Heart left ventricle (tissue), 16 donors: ENCODE measurements at places on chromosomes 11 and 22. TPM values are rescaled to one million over a fixed set of nuclear protein-coding genes. Genes with fewer than 3 reads are reported as not detected.

GRCh38 chr11:2926611-2927051, 2.6 kb downstream of the PHLDA2 start:
- no peak for DNase-seq

- no peak for DNase-seq
Measured at GRCh38 chr22:39825661-39826102, 67.9 kb downstream of the ENTHD1 start.

GRCh38 chr11:111444040-111444439, 65.0 kb upstream of the POU2AF1 start:
- DNase-seq, result no peak

- DNase-seq, result no peak
Measured at GRCh38 chr11:116986521-116987105, 111.6 kb downstream of the SIK3 start.

- no peak for DNase-seq
Measured at GRCh38 chr11:117750357-117750756, 46.7 kb downstream of the DSCAML1 start.

GRCh38 chr22:38172832-38173640, 8.6 kb downstream of the PLA2G6 start:
- DNase-seq, result peak; percentile 92

DNA sequence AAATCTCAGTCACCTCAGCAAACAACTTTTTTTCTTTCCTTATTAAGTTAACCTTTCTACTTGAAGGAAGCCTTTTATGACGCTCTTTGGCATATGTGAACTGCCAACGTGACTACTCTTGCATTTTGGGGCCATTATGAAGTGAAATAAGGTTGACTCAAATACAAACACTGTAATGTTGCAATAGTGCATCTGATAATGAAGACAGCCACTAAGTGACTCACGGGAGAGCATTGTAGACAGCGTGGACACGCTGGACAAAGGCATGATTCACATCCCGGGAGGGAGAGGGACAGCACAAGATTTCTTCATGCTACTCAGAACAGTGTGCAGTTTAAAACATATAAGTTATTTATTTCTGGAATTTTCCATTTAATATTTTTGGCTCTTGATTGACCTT, 560.8 kb downstream of the ETS1 start:
- DNase-seq, result no peak

DNA sequence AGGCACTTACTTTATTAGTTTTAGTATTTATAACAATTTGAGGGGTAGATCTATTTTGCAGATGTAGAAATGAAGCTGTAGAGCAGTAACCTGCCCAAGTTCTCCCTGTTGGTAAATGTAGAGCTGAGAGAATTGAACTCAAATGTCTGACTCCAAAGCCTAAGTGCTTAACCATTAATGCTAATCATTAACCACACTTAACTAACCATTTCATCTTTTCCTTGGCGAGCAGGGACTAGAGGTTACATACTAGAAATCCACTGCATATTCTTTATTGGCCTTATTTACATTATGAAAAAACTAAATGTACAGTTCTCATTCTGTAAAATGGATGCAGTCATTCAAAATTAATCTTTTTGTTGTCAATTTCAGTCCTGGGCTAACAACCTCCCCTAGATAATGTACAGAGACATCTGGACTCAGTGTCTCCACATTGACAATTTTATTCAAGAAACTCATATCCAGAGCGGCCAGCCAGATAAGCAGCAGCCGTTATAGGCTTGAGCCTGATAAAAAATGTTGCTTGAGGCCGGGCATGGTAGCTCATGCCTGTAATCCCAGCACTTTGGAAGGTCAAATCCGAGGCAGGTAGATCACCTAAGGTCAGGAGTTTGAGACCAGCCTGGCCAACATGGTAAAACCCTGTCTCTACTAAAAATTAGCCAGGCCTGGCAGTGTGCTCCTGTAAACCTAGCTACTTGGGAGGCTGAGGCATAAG, 76.7 kb upstream of the PICALM start:
- DNase-seq, result no peak

DNA sequence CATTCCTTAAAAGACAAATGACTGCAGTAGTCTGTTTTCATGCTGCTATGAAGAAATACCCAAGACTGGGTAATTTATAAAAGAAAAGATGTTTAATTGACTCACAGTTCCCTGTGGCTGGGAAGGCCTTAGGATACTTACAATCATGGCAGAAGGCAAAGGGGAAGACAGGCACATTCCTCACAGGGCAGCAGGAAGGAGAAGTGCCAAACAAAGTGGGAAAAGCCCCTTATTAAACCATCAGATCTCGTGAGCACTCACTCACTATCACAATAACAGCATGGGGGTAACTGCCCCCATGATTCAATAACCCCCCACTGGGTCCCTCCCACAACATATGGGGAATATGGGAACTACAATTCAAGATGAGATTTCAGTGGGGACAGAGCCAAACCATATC, 16.4 kb upstream of the OR2AT4 start:
- no peak for DNase-seq

DNA sequence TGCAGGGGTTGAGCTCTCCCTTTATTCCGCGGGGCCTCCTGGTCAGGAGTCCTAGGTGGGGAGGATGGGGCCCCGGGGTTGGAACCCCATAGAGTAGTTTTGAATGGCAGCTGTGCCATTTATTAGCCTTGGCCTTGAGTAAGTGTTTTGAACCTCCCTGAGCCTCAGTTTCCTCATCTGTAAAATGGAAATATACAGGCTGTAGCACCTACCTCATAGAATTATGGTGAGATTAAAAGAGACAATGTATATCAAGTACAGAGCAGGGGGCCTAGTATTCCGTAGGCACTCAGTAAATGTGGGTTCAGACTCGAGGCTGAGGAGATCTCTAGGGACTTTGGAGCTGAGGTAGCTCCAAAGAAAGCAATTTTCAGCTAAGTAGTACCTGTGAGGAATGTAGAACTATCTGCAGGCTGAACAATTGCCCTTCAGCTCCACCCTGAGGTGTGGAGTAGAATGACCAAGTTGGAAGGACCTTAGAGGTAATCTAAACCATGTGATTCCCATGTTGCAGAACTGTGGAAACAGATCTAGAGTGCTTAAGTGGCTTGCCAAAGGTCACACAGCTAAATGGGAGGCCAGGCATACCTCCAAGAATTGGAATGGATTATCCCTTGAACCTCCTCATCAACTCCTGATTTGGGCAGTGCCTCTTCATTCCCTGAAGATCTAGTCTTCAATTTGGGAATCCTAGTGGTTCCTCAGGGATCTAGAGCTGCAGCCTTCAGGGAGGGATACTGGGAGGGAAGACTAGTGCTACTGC, 682 bp downstream of the PGAP2 start:
- no peak for DNase-seq

GRCh38 chr11:69008737-69009440, 4.2 kb downstream of the MRGPRF start:
- DNase-seq, result peak; percentile 49

- DNase-seq, result no peak
Measured at GRCh38 chr22:22156716-22157347, 87.8 kb upstream of the VPREB1 start.

- no peak for DNase-seq
Measured at GRCh38 chr11:17458268-17458667, 18.4 kb downstream of the ABCC8 start.

DNA sequence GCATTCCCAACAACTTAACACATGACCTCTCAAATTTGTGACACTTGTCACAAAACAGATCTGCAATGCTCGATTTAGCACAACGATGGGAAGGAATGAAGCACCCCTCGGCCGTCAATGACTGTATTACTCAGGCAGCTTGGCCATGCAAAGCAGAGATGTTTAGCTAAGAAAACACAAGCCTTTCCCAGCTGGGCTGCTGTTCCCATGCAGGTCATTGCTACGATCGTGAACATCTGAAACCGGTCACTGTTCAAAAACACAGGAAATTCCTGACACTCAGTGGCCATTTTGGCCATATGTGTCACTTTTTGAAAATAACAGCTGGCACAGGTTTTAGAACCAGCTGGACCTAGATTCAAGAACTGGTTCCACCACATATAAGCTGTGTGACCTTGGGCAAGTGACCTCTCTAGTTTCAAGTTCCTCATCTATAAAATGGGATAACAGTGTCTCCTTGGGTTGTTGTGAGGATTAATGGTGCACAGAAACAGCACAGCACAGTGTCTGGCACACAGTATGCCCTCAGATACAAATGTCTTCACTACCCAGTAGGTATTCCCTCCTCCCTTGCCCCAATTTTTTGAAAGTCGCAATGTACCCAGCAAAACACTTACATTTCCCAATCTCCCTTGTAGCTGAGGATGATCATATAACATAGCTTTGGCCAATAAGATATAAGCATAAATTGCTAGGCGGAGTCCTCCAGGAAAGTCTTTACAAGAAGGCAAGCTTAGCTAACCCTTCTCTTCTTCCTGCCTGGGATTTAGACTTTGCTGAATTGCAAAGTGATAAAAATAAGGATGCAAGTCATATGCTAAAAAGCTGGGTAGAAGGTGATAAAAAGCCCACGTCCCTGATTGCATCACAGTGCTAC, 93.1 kb downstream of the C11orf58 start:
- DNase-seq, result no peak

GRCh38 chr11:86555866-86556265, 116.5 kb downstream of the ME3 start:
- DNase-seq, result no peak

DNA sequence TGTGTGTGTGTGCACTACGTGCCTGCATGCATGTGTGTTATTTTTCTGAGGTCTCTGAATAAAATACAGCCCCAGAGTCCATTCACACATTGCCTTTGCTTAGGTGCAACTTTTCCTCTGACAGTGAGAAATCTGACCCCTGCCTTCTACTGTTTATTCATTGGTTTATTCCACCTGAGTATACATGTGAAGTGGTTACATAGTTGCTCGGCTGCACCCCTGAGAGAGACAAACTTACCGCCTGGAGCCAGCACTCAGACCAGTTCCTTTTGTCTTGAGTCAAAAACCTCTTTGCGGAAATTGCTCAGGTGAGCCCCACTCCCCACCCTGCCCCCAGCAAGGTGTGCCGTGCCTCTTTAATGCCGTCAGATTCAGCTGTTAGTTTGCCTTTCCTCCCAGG, 363.6 kb downstream of the BRD1 start:
- no peak for DNase-seq

- DNase-seq, result no peak
Measured at GRCh38 chr11:115170133-115170815, 333.9 kb downstream of the CADM1 start.

DNA sequence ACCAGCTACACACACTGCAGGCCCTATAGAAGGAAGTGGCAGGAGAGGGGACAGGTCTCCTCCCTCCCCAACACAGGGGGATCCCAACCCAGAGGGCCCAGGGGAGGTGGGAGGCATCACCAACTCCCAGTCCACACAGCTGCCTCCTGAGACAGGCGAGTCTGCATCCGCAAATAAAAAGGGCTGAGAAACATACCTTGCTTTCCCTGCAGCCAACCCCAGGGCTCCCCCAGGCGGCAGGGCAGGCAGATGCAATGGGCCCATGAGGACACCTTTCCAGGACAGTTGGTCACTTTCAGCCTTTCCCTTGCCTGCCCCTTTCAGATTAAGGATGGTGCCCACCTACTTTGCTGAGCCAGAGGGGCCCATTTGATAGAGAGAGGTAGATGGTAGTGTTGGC, 180.0 kb downstream of the BRD1 start:
- no peak for DNase-seq

DNA sequence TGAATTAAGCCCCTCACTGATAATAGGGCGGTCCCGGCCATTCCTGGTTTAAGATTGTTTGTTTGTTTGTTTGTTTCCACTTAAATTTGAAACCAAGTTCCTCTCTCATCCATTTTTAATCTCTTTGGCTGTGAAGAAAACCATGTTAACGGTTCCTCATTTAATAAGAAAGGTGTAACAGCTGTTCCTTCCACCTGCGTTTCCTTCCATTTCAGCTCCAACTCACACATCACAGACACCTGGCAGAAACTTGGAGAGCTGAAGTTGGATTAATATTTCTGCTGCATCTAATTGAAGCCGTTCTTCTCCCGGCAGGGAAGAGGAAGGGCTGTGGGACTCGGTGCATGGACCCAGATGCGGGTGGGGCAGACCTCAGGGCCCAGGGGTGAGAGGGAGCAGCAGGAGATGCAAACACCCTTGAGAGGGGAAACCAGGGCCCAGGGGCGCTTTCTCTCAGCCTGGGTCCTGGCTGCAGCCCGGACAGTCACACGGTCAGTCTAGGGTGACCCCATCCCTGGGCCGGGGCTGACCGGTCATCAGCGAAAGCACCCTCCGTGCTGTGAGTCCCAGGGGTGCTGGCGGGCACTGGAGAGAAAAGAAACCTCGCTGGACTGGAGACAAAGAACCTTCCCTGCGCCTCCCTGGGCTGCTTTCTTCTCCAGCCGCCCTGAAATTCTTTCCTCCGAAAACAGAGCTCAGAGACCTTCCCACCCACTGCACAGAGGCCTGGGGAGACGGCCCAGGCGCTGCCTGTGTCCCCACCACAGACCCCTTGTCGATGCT, 242.0 kb downstream of the BRD1 start:
- DNase-seq, result no peak

- no peak for DNase-seq
Measured at GRCh38 chr11:28963187-28963586, 855.0 kb downstream of the METTL15 start.

DNA sequence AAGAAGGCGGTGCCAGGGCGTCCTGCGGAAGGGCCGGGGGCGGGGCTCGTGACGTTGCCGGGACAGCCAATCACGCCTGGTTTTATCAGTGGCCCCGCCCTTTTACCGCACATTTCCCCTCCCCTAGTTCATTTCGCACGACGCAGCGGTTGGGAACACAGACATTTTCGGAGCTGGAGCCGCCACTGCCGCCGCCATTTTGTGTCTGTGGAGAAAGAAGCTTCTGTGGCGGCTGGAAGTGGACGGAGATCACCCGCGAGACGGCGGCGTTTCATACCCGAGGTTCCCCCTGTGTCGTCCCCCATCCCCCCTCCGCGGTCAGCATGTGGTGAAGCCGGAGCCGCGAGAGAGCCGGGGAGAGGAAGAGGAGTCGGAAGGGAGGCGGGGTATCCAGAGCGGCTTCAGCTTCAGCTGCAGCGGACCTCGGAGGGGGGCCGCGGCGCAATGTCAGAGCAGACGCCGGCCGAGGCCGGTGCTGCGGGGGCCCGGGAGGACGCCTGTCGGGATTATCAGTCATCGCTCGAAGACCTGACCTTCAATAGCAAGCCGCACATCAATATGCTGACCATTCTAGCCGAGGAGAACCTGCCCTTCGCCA, at the start of gene PCF11:
TSS of gene PCF11 (plus strand) at position 136 of the 598 bp plus-strand sequence. CDS start at position 445, 309 bp downstream.
- no peak for DNase-seq

- DNase-seq, result peak; percentile 86
Measured at GRCh38 chr11:74311352-74311926, at the start of gene P4HA3. Gene P4HA3, minus strand, starts transcription at chr11:74311640. Its CDS starts 29 bp downstream, at chr11:74311611.

- no peak for DNase-seq
Measured at GRCh38 chr22:27523711-27524110, 277.8 kb downstream of the MN1 start.

GRCh38 chr11:26522912-26523610, 49.0 kb downstream of the MUC15 start:
- DNase-seq, result no peak

GRCh38 chr11:62985041-62985750, 429 bp upstream of the SLC22A6 start:
- no peak for DNase-seq

GRCh38 chr22:31972180-31972579, 27.8 kb downstream of the YWHAH start:
- DNase-seq, result no peak

Gene KCNC1
- total RNA-seq, result 0.02 TPM

Gene ZC3H12C
- 24.3 TPM for total RNA-seq

Gene VPREB3
- 0.63 TPM for total RNA-seq

Gene CNTF
- total RNA-seq, result 0.96 TPM

Gene HTR3A
- 0.23 TPM for total RNA-seq

Gene ZFP91
- 63.1 TPM for total RNA-seq

Gene MS4A3
- total RNA-seq, result not detected

Gene APOL5
- not detected for total RNA-seq

Gene PHF21B
- 1.1 TPM for total RNA-seq

Gene CD248
- 8.1 TPM for total RNA-seq

Gene OR8D4
- total RNA-seq, result not detected

Gene C11orf24
- 38.3 TPM for total RNA-seq

Gene MFRP
- total RNA-seq, result not detected
